ENCODE measurements at places on chromosomes 16 and 17. TPM values are rescaled to one million over a fixed set of nuclear protein-coding genes. Genes with fewer than 3 reads are reported as not detected.

The KAT7 gene
- 58.1 TPM for total RNA-seq

The IGSF6 gene
- total RNA-seq = 8.4 TPM

The RASL10B gene
- total RNA-seq = 2.3 TPM

The DHRS7C gene
- not detected for total RNA-seq

The BRIP1 gene
- total RNA-seq = 0.43 TPM

The KIAA0513 gene
- 15.8 TPM for total RNA-seq

The RABEP2 gene
- total RNA-seq = 10.3 TPM

The TAT gene
- total RNA-seq = 0.09 TPM

The CES5A gene
- not detected for total RNA-seq

The SPATA32 gene
- total RNA-seq = not detected

The CDH13 gene
- total RNA-seq = 32.0 TPM

The CCL16 gene
- total RNA-seq = not detected

The GOT2 gene
- 55.5 TPM for total RNA-seq

The KCNJ12 gene
- total RNA-seq = 6.8 TPM

The TLCD3A gene
- 10.4 TPM for total RNA-seq

The TNFRSF13B gene
- total RNA-seq = not detected

The WNK4 gene
- 0.05 TPM for total RNA-seq

The HEATR3 gene
- 13.9 TPM for total RNA-seq

The PRR15L gene
- total RNA-seq = not detected

The C17orf113 gene
- 0.33 TPM for total RNA-seq

The TBC1D3 gene
- not detected for total RNA-seq

The ICAM2 gene
- total RNA-seq = 36.4 TPM

The XYLT1 gene
- total RNA-seq = 33.1 TPM

The APPBP2 gene
- total RNA-seq = 31.3 TPM

The PITPNM3 gene
- 26.6 TPM for total RNA-seq

The SCIMP gene
- total RNA-seq = 7.3 TPM

The ITGB4 gene
- 39.4 TPM for total RNA-seq

The PRDM7 gene
- not detected for total RNA-seq

The ABCC6 gene
- 0.38 TPM for total RNA-seq

The MYO1D gene
- total RNA-seq = 201 TPM

The MYH13 gene
- not detected for total RNA-seq

The CCL1 gene
- not detected for total RNA-seq

The FBXO47 gene
- not detected for total RNA-seq

The IL17C gene
- total RNA-seq = not detected

The IL21R gene
- total RNA-seq = 0.56 TPM

The C17orf107 gene
- total RNA-seq = 1.3 TPM

The MYLK3 gene
- 0.29 TPM for total RNA-seq

The UMOD gene
- not detected for total RNA-seq

The ZNF768 gene
- total RNA-seq = 21.9 TPM
